ENCODE measurements at places on chromosomes 11 and 22.

DNA sequence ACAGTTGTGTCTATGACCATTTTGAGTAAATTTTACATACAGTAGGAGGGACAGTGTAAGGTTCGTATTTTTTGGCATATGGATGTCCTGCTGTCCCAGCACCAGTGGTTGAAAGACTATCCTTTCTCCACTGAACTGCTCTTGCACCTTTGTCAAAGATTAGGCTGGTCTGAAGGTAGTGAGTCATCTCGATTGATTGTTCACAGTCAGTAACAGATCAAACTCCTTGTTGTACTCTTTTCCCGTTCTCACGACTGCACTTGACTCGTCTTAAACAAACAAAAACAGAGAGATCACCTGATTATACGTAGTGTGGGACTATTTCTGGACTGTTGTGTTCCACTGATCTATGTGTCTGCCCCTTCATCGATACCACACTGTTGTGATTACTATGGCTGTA, 77.1 kb downstream of the DGCR2 start:
- no peak for DNase-seq

DNA sequence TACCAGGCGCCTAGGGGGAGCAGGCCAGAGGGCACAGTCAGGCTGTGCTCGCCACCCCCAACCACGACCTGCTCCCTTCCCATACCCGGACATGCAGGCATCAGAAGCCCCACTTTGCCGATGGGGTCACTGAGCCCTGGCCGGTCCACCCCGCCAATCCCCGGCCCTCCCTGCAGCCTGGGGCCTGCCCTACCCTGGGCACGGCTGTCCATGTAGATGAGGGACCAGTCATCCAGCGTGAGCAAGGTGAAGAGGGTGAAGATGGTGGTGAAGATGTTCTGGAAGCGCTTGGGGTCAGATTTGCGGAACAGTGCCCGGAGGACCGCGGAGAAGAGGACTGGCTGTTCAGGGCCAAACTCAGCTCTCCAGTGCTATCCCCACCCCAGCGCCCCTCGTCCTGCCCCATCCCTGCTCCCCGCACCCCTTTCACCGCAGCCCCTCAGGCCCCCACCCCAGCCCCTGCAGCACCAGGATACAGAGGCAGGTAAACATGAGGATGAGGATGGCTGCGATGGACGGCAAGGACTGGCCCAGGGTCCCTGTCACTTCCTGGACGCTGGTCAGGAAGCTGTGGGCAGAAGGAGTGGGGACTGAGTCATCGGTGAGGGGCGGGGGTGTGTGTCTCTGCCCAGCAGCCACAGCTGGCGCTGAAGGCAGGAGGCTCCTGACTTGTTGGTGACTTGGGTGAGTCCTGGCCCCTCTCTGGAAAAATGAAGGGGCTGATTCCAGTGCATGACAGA, 5.5 kb downstream of the CATSPER1 start:
- DNase-seq: no peak

DNA sequence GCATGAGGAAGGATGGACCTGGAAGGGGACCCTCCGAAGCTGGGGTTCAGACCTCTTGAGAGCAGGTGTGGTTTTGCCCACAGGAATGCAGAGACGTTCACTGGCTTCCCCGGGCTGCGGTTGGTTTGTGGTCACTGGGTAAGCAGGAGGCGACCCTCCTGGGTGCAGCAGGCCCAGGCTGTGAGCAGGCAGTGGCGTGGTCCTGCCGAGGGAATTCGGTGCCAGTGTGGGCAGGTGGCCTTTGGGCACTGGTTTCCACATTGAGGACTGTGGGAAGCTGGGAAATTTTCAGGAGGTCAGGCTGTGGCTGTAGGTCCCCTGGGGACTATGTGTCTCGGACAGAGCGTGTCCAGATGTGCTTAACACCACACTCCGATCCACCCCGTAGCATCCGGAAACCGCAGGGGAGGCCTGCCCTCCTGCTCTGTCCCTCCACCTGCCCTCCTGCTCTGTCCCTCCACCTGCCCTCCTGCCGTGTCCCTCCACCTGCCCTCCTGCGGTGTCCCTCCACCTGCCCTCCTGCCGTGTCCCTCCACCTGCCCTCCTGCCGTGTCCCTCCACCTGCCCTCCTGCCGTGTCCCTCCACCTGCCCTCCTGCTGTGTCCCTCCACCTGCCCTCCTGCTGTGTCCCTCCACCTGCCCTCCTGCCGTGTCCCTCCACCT, 27.5 kb downstream of the TPCN2 start:
- no peak for DNase-seq

DNA sequence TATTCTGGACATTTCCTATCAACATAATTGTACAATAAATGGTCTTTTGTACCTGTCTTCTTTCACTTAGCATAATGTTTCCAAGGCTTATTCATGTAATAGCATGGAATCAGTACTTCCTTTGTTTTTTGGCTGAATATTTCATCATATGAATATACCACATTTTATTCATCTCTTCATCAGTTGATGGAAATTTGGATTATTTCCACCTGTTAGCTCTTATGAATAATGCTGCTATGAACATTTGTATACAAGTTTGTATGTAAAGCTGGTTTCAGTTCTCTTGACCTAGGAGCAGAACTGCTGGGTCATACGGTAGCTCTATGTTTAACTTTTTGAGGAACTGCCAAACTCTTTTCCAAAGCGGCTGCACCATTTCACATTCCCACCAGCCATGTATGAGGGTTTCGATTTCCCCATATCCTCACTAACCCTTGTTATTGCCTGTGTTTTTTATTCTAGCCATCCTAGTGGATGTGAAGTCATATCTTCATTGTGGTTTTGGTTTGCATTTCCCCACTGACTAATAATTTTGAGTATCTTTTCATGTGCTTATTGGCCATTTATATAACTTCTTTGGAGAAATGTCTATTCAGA, 20.9 kb downstream of the EXT2 start:
- DNase-seq: no peak

DNA sequence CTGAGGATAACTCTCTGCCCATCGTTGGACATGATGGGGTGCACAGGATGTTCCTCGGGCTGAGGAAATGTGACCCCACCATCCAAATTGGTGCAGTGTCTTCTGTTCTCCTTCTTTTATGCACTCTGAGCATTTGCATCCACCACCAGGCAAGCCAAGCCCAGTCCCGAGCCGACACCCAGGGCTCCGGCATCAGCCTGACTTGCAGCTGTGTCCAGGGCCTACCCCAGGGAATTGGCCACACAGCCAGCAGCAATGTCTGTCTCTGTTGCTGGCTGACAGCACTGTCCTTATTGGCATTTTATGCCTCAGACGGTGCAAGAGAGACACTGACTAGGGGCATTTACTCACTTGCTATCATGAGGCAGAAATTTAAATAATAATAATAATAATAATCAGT, 25.4 kb upstream of the CPT1A start:
- no peak for DNase-seq

GRCh38 chr22:46241396-46242007, 8.6 kb downstream of the CDPF1 start:
- no peak for DNase-seq

- no peak for DNase-seq
These were observed 699.0 kb upstream of the LUZP2 start for GRCh38 chr11:23797624-23798419.

- DNase-seq: no peak
These were observed 23.0 kb downstream of the MS4A6A start for GRCh38 chr11:60159868-60160267.

DNA sequence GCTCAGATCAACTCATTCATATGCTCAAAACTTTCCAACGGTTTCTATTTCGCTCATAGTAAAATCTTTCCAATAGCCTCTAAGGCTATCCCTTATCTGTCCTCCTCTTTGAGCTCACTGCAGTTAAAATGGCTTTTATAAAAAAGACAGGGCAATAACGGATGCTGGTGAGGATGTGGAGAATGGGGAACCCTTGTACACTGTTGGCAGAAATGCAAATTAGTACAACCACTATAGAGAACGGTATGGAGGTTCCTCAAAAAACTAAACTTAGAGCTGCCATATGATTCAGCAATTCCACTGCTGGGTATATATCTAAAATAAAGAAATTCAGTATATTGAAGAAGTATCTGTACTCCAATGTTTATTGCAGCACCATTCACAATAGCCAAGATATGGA, 345.6 kb downstream of the DLG2 start:
- DNase-seq: no peak

DNA sequence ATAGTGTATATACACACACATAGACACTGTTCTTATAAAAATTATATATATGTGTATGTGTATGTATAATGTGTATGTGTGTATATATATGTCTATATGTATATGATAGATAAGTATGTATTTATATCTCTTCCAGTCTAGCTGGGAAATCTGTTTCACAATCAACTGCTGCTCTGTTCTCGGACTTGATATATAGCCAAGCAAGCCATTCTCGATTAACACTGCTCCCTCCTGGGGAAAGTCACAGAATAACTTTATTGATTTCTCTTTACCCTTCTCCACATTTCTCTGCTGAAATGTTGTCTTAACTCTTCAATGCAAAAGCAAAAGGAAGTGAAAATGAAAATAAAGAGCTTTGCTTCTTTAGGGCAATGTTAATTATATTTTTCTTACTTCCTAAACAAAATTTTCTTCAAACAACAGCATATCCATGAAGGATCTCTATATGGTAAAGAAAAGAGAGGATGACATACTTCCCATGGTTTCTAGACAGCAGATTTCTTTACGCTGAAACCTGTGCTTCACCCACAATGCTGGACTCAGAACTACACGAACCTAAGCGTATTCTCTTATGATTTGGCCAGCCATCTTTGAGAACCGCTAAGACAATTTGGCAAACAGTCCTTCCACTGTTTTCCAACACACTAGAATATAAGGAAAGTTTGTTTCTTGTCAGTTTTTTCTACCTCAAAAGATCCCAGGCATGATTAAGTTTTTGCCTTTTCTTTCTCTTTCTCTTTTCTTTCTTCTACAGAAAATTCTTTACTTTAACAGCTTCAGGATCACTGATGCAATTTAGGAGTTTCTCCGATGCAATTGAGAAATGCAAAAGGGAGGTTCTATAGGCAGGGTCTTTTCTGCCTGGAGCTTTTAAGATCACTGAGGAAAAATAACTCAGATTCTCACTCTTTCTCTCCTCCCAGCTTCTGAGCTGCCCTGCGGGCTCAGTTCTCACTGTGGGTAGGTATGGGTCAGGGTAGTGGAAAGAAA, 1.9 kb downstream of the BLID start:
- no peak for DNase-seq

GRCh38 chr11:65362320-65362931, 7.9 kb downstream of the TIGD3 start:
- no peak for DNase-seq

DNA sequence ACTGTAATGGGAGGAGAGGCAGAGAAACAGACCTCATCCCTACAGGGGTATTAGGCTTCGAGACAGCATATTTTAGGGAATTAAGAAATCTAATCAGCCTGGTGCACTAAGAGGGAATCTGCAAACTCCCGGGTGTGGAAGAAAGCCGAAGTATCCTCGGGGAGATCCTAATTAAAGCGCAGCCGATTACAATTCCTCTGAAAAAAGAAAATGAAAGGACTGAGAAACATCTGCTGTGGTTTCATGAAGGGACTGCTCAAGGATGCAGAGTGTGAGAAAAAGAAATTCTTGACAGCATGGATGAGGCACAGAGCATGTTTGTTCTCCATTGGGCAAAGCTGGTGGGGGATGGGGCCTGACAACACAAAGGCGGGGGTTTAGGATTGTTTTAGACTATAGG, 290.0 kb upstream of the LARGE1 start:
- DNase-seq: no peak

GRCh38 chr22:30744224-30744623, 49.5 kb downstream of the OSBP2 start:
- DNase-seq: no peak

GRCh38 chr11:72067266-72067665, 13.1 kb downstream of the NUMA1 start:
- DNase-seq: no peak

GRCh38 chr11:63248966-63249365, 5.6 kb upstream of the SLC22A25 start:
- DNase-seq: no peak

- no peak for DNase-seq
These were observed 112.9 kb upstream of the TMEM45B start for GRCh38 chr11:129702410-129703398.

GRCh38 chr22:33835265-33835664, 85.0 kb downstream of the LARGE1 start:
- no peak for DNase-seq

- no peak for DNase-seq
These were observed 10.9 kb downstream of the SRPRA start for GRCh38 chr11:126257764-126258163.

DNA sequence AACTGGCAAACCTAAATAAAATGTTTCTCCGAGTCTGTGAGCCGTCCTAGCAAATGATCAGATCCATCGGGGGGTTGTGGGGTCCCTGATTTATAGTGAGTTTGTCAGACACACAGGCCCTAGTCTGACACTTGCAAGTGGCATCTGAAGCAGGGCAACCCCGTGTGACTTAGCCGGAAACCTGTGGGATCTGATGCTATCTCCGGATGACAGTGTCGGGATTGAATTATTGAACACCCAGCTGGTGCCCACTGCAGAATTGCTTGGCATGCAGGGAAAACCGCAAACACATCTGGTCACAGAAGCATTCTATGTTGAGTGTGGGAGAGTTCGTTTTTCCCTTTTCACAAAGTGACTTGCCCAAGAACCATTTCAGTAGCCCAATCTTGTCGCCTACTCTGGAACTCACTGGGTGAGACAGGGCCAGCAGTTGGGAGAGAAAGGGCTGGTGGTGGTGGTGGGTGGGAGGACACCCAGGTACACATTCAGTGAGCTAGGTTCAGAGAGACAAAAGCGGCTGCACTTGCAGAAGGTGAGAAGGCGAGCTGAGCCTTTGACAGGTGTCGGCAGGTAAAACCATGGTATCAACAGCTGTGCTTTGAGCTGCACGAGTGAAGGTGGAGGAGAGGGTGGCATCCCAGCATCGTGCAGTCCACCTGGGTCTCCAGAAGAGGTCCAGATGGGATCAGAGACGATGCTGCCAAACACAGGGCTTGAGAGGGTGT, 33.7 kb upstream of the B3GAT1 start:
- no peak for DNase-seq

DNA sequence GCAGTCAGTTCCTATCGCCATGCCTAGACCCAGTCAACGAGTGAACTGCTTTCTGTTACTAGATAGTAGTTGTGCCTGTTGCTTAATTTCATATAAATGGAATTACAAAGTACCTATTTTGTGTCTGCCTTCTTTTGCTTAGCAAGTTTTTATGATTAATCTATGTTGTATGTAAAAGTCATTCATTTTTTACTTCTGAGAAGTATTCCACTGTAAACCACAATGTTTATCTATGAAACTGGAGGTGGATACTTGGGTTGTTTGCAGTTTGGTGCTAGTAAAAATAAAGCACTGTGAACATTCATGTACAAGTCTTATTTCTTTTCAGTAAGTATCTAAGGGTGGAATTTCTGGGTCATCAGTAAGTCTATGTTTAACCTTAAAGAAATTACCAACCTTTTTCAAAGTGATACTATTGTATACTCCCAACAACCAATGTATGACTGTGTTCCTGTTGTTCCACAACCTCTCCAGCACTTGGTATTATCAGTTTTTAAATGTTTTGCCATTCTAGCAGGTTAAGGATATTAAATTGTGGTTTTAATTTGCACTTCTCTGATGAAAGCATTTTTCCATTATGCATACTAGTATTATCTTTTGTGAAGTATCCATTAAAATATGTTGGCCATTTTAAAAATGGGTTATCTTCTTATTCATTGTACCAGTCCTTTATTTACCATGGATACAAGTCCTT, 68.2 kb downstream of the DNAJC24 start:
- no peak for DNase-seq

Data from stimulated activated CD4-positive, alpha-beta T cell treated with anti-CD3 and anti-CD28 coated beads, Interleukin-15, amount 100 ng/mL, for 1 hour (primary cell).